ENCODE measurements at places on chromosomes 12 and 14.

GRCh38 chr14:37253905-37254304, 56.2 kb downstream of the MIPOL1 start:
- no peak for DNase-seq

DNA sequence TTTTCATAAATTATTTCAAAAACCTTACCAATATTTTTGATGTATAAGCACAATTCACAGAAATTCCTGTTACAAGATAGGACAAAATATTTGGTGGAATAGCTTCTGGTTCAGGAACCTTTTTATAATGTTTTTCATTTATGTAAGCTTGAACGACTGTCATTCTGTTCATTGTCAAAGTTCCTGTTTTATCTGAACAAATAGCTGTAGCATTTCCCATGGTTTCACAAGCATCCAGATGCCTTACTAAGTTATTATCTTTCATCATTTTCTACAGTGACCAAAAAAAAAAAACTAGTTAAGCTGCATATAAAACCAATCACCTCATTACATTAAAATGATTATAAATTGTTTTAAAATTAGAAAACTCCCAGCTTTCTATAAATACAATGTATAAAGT, 87.1 kb downstream of the ATP2B1 start:
- no peak for DNase-seq

GRCh38 chr12:14169281-14169680, 187.9 kb upstream of the GRIN2B start:
- no peak for DNase-seq

DNA sequence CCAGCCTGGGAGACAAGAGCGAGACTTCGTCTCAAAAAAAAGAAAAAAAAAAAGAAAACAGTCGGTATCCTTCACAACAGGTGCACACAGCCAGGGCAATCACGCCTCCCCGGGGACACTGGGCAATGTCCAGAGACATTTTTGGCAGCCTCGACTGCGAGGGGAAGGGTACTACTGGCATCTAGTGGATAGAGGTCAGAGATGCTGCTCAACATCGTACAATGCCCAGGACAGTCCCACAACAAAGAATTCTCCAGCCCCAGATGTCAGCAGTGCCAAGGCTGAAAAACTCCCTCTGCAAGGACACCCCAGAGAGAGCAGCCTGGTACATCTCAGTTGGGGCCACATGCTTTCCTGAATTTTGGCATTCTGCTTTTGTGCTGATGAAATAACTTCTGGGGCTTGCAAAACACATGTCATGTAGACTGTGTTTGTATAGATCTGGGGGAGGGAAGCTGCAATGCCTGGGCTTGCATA, 21.5 kb downstream of the ALDH2 start:
- DNase-seq: no peak

- DNase-seq: no peak
Observed at GRCh38 chr12:92466391-92467305, 236.1 kb upstream of the PLEKHG7 start.

- DNase-seq: peak; percentile 19
Observed at GRCh38 chr12:90253674-90254181, 545.1 kb upstream of the ATP2B1 start.

GRCh38 chr12:19615384-19615725, 176.1 kb downstream of the AEBP2 start:
- DNase-seq: no peak

- DNase-seq: no peak
Observed at GRCh38 chr12:69779928-69780327, 41.3 kb downstream of the RAB3IP start.

DNA sequence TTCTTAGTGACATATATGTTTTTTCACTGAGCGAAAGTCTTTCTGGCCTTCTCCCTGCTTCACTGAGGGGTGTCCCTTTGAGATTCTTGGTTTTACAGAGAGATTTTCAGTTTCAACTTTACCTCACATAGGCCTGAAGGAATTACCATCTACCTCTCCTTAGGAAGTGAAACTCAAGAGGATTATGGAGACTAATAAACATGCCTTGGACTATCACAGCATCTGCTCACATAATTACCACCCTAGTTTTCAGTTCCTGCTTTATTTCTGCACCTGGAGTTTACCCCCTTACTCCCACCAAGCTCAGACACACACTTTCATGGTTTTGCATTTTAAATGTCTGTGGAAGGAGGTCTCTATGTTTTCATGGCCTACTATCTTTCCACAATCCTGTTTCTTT, 118.3 kb upstream of the SCAF11 start:
- DNase-seq: no peak

DNA sequence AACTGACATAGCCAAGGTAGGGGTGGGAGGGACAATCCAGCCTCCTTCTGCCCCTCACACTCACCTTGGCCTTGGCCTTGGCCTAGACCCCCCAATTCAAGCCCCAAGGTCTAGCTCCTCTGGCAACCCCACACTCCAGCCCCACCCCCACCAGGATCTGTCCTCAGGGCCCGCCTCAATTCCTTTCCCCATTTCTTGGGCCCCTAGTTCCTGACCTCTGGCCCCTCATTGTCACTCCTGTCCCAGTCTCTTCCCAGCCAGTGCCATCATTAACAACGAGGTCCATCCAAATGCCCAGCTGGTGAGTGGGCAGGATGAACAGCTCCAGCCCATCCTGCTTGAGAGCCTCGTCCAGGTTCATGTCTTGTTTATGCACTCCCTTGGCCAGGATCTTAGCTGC, 6.8 kb upstream of the GDF11 start:
- DNase-seq: no peak

DNA sequence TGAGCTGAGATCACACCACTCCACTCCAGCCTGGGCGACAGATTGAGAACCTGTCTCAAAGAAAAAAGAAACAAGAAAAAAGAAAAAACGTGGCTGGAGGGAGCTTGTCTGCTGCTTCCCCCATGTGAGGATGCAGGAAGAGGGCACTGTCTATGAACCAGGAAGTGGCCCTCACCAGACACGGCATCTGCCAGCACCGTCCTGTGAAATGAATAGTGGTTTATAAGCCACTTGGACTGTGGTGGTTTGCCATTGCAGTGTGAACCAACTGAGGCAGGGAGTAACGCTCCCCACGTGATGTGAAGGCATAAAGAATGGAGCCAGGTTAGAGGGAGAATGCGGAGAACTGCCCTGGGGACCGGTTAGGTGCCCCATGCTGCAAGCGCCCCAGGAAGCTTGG, 4.5 kb upstream of the BRF1 start:
- peak; percentile 49 for DNase-seq

DNA sequence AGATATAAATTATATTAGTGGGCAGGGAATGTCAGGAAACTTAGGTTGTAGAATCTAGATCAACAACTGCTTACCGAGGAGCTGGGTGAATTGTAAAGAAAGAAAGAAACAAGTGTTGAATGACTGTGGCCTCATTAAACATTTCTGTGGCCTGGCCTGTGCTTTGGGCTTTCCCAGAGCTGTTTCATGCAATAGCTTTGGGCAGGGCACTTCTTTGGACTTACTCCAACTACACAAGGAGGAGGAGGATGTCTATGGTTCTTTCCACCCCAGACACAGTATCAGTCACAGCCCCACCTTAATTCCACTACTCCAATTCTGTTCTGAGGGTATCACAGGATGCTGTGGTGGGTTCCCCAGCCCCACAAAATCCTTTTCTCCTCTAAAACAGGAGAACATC, 38.0 kb downstream of the DPF3 start:
- DNase-seq: no peak

GRCh38 chr14:98899441-98899840, 372.6 kb downstream of the BCL11B start:
- no peak for DNase-seq

DNA sequence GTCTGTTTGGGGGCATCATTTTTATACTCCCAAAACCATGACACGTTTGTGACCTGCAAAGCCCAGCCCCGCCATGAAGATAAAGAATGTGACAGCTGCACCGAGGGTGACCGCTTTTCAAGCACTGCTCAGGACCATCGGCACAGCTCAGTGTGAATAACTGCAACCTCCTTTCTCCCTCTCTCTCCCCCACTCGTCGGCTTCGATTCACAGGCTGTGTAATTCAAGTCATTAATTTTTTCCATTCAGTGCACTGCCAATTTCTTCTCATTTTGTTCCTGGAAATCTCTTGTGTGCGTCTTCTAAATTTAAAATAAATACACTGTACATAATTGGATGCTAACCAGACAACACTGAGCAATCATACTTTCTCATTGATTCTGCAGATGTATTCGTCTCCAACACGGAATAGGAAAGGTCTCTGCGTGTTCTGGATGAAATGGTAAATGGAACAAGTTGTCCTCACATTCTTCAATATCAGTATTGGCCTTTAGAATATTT, 260.8 kb downstream of the TTC8 start:
- no peak for DNase-seq

- no peak for DNase-seq
Observed at GRCh38 chr12:110111476-110112334, 12.5 kb upstream of the IFT81 start.

- DNase-seq: no peak
Observed at GRCh38 chr12:64545081-64545382, 65.3 kb upstream of the RASSF3 start.

GRCh38 chr12:53380794-53381730, 1.1 kb downstream of the SP1 start:
- DNase-seq: no peak

GRCh38 chr14:94389104-94389469, 685 bp upstream of the SERPINA1 start:
- DNase-seq: no peak

DNA sequence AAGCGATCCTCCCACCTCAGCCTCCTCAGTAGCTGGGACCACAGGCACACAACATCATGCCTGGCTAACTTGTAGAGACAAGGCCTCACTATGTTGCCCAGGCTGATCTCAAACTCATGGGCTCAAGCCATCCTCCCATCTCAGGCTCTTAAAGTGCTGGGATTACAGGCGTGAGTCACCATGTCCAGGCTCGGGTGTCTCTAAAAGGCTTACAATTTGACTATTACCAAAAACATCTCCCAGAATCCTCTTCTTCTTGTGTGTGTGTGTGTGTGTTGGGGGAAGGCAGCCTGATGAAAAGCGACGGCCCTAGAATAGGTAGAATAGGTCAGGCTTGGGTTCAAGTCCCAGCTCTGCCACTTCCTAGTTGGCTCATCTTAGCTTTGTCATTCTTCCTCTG, 16.8 kb downstream of the MSI1 start:
- DNase-seq: no peak

- DNase-seq: no peak
Observed at GRCh38 chr12:122740351-122740750, 9.7 kb upstream of the HCAR1 start.

- no peak for DNase-seq
Observed at GRCh38 chr12:113756609-113757008, 209.5 kb downstream of the RBM19 start.

DNA sequence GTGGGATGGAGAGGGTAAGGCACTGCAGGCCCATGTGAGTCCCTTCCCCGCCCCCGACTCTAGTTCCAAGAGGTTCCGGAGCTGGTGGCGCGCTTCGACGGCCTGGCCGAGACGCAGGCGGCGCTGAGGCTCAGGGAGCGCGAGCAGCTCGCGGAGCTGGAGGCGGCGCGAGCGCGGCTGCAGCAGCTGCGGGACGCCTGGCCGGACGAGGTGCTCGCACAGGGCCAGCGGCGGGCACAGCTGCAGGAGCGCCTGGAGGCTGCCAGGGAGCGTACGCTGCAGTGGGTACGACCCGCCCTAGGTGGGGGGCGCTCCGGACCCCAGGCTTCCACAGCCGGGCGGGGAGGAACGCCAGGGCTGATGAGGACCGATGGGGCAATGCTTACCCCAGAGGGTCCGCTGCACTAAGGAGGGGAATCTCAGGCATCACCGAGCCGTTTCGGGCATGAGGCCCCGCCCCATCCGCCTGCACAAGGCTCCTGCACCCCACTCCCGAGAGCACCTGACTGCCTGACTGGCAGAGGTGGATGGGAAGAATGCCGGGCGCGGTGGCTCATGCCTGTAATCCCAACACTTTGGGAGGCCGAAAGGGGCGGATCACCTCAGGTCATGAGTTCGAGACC, 4.9 kb downstream of the CFAP73 start:
- no peak for DNase-seq

DNA sequence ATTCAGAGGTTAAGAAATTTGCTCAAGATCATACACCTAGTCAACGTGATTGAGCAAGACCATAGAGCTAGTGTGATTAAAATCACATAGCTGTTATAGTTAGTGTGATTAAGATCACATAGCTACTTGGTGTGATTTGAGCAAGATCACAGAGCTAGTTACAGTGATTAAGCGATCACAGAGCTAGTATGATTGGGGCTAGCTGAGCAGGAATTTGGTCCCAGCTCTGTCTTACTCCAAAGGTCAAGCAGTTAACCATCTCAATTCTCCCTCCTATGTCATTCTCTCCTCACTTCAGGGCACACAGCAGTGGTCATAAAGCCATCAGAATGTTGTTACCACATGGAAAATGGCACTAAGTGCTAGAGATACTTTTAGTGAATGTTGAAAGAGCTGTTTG, 158.2 kb downstream of the SPTSSA start:
- no peak for DNase-seq

GRCh38 chr14:92792885-92793284, 1.2 kb upstream of the GOLGA5 start:
- DNase-seq: no peak

- DNase-seq: no peak
Observed at GRCh38 chr12:22190969-22191368, 143.5 kb downstream of the ST8SIA1 start.

GRCh38 chr12:80745851-80746505, 29.3 kb downstream of the MYF5 start:
- DNase-seq: no peak

GRCh38 chr12:132517013-132517739, 27.2 kb downstream of the FBRSL1 start:
- DNase-seq: no peak

DNA sequence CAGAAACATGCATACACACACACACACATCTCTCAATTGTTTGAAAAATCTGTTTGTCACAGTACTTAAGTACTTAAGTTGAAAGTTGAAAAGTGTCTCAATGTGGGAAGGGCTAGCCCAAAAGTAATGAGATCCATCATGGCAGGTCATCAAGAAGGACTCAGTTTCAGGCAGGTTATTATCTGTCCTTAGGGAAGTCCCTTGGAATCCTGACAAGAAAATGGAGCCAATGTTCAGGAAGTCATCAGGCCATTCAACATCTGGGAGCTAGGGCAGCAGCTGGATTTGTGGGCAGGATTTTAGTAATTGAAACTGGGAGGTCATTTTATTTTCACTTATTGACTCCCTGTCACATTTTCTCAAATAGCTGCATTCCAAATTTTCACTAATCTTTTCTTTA, 56.0 kb downstream of the MSRB3 start:
- DNase-seq: no peak

Data from T-helper 2 cell (primary cell).